GF-D8 (cell line): ENCODE measurements at places on chromosomes 12 and 14.

- DNase-seq = no peak
Observed at GRCh38 chr14:89344920-89345254, 72.1 kb downstream of the FOXN3 start.

DNA sequence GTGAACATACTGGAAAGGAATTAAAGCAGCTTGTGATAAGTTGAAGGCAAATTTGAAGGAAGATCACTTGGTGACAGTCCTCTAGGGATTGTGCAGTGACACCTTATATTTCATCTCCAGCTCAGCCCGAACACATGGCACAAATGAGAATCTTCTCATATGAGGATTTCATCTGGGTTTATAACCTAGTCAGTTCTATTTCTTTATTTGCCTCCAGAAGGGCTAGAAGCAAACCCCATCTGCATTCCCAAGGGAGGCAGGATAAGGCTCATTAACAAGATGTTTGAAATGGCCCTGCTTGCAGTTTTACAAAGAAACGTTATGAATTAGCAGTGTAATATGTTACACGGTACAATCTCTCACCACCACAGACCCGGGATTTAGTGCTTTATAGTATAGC lies 90.7 kb upstream of the KRR1 start:
- no peak for DNase-seq

GRCh38 chr12:57891542-57892228 lies 45.2 kb upstream of the CTDSP2 start:
- DNase-seq = no peak

DNA sequence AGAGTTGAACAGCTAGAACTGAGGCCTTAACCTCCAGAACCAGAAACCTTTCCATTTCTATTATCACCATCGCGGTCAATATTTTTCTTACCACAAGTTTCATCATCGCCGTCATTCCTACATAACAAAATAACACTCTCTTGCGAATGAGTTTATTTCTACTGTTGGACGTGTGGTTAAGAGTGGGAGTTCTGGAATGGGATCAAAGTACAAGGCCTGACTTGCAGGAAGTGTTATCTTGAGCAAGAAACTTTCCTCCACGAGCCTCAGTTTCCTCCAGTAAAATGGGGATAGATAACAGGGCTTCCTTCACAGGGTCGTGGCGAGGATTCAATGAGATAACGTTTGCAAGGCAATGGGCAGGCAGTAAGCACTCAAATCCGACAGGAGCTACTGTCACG lies 652 bp downstream of the SART3 start:
- DNase-seq = peak; percentile 64

GRCh38 chr12:123934016-123934620 lies 38.5 kb downstream of the CCDC92 start:
- no peak for DNase-seq
